IMR-90 (cell line): ENCODE measurements at places on chromosomes 5 and 9. TPM values are rescaled to one million over a fixed set of nuclear protein-coding genes. Genes with fewer than 3 reads are reported as not detected.

- H3K4me1 ChIP-seq = peaks cover 5% of the 10 kb centered on the region
- H3K36me3 ChIP-seq = no peaks in the 10 kb centered on the region
- H3K4me3 ChIP-seq = no peak overlapping the region
- no peak for DNase-seq
These were observed 11.3 kb downstream of the CKMT2 start for GRCh38 chr5:81244451-81244850.

DNA sequence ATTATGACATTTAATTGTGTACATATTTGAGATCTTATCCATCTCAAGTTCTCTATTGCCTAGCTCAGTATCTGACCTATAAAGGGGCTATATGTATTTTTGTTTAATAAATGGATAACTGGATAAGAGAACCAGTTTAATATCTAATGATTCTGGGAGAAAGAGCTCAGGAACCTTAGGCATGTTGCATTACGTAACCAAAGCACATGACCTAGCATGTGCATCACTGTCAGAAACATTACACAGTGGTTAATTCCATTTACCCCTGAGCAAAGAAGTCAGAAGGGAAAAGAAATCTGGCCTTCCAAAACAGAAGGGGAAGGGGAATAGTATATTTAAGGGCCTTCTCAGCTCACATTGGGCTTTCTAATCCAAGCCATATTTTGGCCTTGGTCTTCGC, 12.3 kb downstream of the PAPPA start:
- no peak overlapping the region for H3K4me3 ChIP-seq
- peaks cover 24% of the 10 kb centered on the region for H3K36me3 ChIP-seq
- no peaks in the 10 kb centered on the region for H3K27me3 ChIP-seq
- H3K27ac ChIP-seq = peak overlapping the region; percentile 34; the same call in 1 of the 2 replicates

The ANKRD34B gene
- not detected in 2 replicates for total RNA-seq

DNA sequence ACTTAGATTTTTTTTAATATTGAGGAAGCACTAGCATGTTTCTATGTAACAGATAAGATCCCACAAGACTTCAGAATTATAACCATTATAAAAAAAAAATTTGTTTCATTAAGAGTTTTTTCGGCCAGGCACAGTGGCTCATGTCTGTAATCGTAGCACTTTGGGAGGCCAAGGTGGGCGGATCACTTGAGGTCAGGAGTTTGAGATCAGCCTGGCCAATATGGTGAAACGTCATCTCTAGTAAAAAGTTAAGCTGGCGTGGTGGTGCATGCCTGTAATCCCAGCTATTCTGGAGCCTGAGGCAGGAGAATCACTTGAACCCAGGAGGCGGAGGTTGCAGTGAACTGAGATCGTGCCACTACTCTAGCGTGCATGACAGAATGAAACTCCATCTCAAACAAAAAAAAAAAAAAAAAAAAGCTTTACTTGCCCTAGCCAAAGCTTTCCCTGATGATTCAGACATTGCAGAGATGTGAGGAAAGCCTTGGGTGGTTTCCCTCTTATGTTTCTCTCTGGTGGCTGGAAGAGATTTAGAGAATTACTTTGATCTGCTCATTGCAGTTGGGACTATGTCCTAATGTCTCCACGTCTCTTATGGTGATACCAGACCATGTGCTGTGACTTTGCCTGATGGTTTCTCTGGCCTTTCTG, 65.4 kb downstream of the EGFLAM start:
- H3K36me3 ChIP-seq = no peaks in the 10 kb centered on the region
- peak; percentile 35 for DNase-seq
- H3K27me3 ChIP-seq = peaks cover 2% of the 10 kb centered on the region; the same call in 1 of the 2 replicates
- H3K4me1 ChIP-seq = no peaks in the 10 kb centered on the region

DNA sequence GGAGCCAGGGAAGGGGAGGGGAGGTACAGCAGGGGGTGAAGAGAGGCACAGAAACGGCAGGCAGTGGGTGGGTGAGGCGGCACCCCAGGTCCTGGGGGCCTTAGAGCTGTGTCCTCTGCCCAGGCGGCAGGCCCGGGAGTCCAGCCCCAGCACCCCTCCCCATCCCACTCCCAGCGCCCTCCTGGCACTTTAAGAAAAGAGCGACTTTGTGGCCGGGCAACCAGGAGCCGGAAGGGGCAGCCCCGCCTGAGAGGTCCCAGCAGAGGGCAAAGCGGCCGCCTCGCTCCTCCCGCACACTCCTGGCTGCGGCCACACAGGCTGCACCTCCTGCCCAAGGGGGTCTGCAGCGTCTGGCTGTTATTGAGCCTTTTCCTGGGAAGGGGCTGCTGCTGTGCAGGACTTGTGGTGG, 42.6 kb downstream of the NACC2 start:
- no peak for DNase-seq
- H3K27ac ChIP-seq = peak overlapping the region; percentile 88
- H3K27me3 ChIP-seq = no peaks in the 10 kb centered on the region
- peaks cover 17% of the 10 kb centered on the region for H3K36me3 ChIP-seq
- H3K4me1 ChIP-seq = peaks cover 19% of the 10 kb centered on the region

DNA sequence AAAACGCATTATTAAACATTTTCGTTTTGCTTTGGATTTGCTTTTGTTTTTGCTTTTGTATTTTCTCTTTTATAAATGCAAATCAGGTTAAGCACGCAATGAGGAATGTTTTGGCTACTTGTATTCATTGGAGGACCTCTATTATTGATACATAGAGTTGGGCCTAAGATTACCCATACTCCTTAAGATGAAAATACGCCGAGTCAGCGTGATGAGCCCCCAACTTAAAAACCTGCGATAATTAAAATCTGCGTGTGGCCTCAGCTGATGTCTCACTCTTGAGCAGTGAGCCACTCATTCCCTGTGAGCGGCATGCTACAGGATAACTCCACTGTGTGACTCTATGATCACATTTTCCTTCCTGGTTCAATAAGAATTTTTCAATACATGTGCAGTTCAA, 518.3 kb downstream of the IRX1 start:
- no peak overlapping the region for H3K4me3 ChIP-seq
- H3K36me3 ChIP-seq = no peaks in the 10 kb centered on the region
- no peak overlapping the region for H3K27ac ChIP-seq

DNA sequence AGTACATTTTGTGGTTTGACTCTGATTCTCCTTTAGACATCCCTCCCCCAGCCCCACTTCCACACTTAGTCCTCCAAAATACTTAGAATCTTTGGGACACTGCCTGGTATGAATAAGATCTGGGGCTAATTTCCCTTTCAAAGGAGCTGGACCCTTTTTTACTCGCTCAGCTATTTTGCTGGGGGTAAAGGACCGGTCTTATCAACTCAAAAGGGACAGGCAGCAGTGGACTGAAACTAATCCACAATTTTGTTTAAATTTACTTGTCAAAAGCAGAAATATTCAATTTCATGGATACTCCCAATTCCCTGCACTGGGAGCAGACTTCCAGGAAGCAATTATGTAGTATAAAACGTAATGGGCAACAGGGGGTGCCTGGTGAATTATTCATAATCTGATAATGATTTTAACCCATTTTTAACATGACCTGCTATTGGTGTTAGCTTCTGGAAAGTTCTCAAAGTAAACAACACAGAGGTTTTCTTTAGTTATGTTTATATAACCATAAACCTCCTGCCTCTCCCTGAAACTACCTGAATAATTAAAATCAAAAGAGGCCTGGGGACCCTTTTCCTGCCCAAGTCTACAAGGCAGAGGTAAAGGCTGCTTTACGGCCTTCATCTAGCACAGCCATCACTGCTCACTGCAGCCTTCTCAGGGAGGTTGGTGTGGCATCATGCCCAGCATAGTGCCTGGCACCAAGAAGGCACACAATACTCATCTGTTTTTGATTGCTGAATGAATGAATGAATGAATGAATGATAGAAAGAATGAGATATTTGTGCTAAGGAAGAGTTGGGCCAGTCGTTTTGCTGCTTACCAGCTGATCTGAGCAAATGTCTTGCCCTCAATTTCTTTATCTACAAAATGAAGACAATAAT, 44.2 kb upstream of the GNPDA1 start:
- no peak for DNase-seq
- no peak overlapping the region for H3K27ac ChIP-seq
- no peak overlapping the region for H3K4me3 ChIP-seq

GRCh38 chr5:133779828-133780475, 167.6 kb upstream of the FSTL4 start:
- H3K27me3 ChIP-seq = peaks cover 4% of the 10 kb centered on the region; the same call in 1 of the 2 replicates
- no peak overlapping the region for H3K27ac ChIP-seq
- H3K4me3 ChIP-seq = no peak overlapping the region

GRCh38 chr5:154701181-154701580, 54.0 kb upstream of the LARP1 start:
- peaks cover 5% of the 10 kb centered on the region for H3K4me1 ChIP-seq
- H3K4me3 ChIP-seq = no peak overlapping the region
- no peaks in the 10 kb centered on the region for H3K36me3 ChIP-seq
- H3K27me3 ChIP-seq = no peaks in the 10 kb centered on the region
- H3K27ac ChIP-seq = no peak overlapping the region
- no peak for DNase-seq

The CCL28 gene
- under 0.01 TPM in 2 replicates for total RNA-seq

DNA sequence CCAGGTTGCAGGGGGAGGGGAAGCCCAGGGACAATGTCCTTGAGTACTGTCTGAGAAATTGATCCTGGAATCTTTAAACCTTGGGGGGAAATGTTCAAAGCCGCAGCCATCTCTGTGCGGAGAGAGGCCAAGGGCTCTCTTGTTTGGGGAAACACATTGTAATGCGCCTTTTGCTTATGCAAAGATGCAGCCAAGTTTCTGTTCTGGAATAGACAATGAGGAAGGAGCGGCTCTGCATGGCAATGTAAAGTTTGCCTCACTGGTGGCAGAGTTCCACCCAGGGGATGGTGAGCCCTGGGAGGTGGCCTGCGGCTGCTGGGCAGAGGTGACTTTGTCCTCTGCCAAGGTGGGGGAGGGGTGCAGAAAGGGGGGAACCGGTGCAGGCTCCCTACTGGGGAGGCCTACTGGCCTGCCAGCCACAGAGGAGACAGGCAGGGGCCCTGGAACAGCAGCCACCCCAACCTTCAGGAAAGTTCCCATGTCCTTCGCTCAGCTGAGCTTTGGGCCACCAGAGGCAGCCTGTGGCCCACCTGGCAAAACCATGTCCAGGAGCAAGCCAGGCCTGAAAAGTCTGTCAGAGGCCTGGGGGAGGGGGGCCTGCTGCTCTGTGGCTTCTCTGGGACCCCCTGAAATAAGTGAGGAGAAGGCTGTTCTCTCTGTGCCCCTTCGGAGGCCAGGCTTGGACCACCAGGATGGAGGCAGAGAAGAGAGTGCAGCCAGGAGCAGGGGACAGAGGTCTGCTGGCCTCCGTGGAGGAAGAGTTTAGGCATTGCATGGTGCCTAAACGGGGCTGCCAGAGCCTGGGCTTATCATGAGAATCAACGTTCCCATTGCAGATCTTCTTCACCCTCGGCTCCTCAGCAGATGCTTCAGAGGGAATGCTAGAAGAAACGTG, 127.8 kb downstream of the ZNF354C start:
- peaks cover 8% of the 10 kb centered on the region for H3K4me1 ChIP-seq
- H3K27ac ChIP-seq = no peak overlapping the region
- no peaks in the 10 kb centered on the region for H3K27me3 ChIP-seq

The IFNA13 gene
- not detected in 2 replicates for total RNA-seq

- no peak overlapping the region for H3K4me3 ChIP-seq
- no peaks in the 10 kb centered on the region for H3K36me3 ChIP-seq
- H3K27ac ChIP-seq = no peak overlapping the region
- H3K27me3 ChIP-seq = no peaks in the 10 kb centered on the region
These were observed 36.1 kb upstream of the NXNL2 start for GRCh38 chr9:88498880-88499279.

DNA sequence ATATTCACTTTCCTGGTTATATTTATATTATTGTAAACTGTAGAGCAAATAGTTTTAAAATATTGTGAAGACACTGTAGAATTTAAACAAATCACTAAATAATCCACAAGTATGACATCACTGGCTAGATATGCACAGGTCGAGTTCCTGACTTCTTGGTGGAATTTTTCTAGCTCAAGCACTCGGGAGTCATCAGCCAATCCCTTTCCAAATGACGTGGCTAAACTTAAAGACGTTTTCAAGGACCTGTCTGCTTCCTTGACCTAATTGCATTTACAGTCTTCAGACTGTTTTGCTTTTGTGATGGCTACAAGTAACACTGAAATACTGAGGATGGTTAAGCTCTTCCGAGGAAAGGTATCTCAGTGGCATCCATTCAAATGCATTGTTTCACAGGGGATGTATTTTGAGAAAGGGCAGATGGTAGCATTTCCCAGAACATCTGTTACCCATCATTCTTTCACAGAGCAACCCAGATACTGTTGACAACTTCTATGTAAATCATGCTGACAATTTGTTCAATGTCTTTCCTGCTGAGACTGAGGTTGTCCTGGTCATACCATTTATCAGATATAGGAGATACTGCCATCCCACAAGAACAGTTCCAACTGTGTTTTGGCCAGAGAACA, 262.8 kb downstream of the CDH10 start:
- no peaks in the 10 kb centered on the region for H3K4me1 ChIP-seq
- no peaks in the 10 kb centered on the region for H3K36me3 ChIP-seq
- H3K27me3 ChIP-seq = no peaks in the 10 kb centered on the region
- H3K27ac ChIP-seq = no peak overlapping the region
- H3K4me3 ChIP-seq = no peak overlapping the region

The NPR3 gene
- 88.2 and 89.4 TPM in 2 replicates for total RNA-seq

DNA sequence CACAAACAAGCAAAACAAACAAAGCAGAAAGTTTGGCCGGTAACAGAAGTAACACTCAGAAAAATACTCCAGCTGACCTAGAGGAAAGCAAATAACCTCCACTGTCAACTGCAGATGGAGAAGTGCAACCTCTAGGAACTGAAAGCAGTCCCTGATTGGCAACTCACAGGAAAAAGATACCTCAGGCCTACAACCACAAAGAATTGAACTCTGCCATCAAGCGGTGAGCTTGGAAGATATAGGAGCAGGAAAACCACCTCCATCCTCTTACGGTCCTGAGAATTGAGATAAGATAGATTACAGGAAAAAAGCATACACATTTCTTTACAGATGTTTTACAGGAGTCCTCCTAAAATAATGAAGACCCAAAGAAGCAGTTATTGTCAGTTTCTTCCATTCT, 184.5 kb downstream of the PDZD2 start:
- DNase-seq = no peak
- H3K36me3 ChIP-seq = no peaks in the 10 kb centered on the region
- no peak overlapping the region for H3K4me3 ChIP-seq
- peaks cover 22% of the 10 kb centered on the region for H3K27me3 ChIP-seq

The MTAP gene
- total RNA-seq = 33.6 and 50.9 TPM in 2 replicates

The QSOX2 gene
- total RNA-seq = 5.0 and 5.9 TPM in 2 replicates

- H3K36me3 ChIP-seq = no peaks in the 10 kb centered on the region; the same call in 1 of the 2 replicates
- H3K27me3 ChIP-seq = no peaks in the 10 kb centered on the region
- no peak overlapping the region for H3K27ac ChIP-seq
- H3K4me1 ChIP-seq = peaks cover 4% of the 10 kb centered on the region; the same call in 1 of the 2 replicates
- no peak overlapping the region for H3K4me3 ChIP-seq
These were observed 101.7 kb downstream of the BNC2 start for GRCh38 chr9:16768816-16769215.

GRCh38 chr9:88783711-88784083, 207.6 kb upstream of the S1PR3 start:
- no peaks in the 10 kb centered on the region for H3K36me3 ChIP-seq
- H3K4me3 ChIP-seq = no peak overlapping the region
- H3K27ac ChIP-seq = no peak overlapping the region
- no peak for DNase-seq
- no peaks in the 10 kb centered on the region for H3K27me3 ChIP-seq
- H3K4me1 ChIP-seq = peaks cover 13% of the 10 kb centered on the region
